ENCODE measurements at places on chromosomes 7 and 10.

DNA sequence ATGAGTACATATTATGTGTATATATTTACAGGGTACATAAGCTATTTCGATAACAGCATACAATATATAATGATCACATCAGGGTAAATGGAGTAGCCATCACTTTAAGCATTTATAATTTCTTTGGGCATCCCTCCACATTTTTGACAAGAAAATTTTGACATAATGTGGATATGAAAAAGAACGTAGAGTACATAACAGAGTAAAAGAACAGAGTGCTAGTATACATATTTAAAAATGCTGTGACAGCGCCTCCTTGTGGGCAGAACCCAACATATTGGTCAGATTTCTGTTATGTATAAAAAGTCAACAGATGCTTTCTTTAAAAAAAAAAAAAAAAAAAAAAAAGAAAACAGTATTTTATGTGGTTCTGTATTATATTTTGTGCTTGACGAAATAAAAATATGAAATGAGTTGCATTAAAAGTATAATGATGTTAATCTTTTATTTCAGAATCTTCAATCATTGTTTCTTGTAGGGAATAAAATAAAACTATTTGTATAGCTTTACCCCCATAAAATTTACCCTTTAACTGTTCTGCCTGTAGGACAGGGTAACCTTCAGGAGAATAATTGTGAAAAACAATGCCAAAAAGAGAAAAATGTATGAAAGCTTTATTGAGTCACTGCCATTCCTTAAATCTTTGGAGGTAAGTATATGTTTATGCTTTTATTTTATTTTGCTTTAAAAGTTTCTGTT is 18.3 kb upstream of the HBP1 start:
- peak; percentile 50 for DNase-seq

GRCh38 chr7:4436361-4436895 is 245.7 kb upstream of the FOXK1 start:
- no peak for DNase-seq

GRCh38 chr7:21371360-21371759 is 56.5 kb upstream of the SP4 start:
- DNase-seq = no peak

- no peak for DNase-seq
Observed at GRCh38 chr10:131842351-131843088, 58.3 kb upstream of the PPP2R2D start.
